ENCODE measurements at places on chromosomes 7 and 10.

- no peak for DNase-seq
Observed at GRCh38 chr10:51733057-51733456, 33.7 kb upstream of the CSTF2T start.

GRCh38 chr7:16795624-16796023 is 9.2 kb downstream of the AGR2 start:
- no peak for DNase-seq

GRCh38 chr7:119271147-119271779 is 1001.7 kb upstream of the KCND2 start:
- DNase-seq = no peak

DNA sequence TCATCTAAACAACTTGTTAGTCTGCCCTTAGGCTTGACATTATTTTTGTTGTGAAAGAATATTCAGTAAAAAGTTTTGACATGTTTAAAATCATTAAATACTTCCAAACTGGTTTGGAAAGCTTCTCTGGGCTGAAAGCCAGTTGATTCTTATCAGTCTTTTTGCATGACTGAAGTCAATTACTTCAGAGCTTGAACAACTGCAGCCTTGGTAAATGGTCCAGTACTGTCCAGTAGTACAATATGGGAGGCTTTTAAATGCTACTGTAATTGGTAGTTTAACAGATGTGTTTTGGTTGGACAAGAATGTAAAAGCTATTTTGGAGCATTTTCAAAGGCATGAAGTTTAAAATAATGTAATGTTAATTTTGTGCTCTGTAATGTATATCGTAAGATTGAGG is 103.4 kb downstream of the SDK1 start:
- DNase-seq = no peak

DNA sequence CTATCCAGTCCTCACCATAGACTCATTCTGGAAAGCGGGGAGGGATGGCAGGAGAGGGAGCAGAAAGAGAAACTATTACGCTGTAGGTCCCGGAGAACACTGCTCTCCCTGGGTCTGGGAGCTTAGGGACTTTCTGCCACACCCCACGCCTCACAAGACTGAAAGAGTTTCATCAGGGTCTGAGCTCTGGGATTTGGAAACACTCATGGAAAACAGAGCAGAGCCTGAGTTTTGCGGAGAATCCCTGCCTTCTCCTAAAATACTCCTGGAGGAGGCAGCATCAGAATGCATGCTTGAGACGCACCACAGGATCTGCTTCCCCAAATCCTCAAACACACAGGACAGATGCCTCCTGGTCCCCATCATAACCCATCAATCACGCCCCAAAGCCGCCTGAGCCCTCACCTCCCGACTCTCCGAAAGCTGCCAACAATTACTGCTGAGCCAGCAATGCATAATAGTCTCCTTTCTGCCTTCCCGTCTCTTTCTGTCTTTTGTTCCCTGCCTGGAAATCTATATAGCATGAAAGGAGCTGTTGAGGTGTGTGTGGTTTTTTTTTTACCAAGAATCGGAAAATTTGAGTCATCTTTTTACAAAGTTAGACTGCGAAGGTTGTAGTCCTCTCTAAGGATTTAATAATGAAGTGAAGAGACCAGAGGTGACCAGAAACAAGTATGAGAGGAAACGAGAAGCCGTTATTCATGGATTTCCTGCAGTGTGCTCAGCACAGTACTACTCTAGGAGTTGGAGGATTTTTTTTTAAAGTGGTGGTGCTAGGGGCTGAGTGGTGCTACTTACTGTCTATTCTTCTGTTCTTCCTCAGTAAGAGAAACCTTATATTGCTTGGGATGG is 37.7 kb downstream of the ASB13 start:
- DNase-seq = no peak

DNA sequence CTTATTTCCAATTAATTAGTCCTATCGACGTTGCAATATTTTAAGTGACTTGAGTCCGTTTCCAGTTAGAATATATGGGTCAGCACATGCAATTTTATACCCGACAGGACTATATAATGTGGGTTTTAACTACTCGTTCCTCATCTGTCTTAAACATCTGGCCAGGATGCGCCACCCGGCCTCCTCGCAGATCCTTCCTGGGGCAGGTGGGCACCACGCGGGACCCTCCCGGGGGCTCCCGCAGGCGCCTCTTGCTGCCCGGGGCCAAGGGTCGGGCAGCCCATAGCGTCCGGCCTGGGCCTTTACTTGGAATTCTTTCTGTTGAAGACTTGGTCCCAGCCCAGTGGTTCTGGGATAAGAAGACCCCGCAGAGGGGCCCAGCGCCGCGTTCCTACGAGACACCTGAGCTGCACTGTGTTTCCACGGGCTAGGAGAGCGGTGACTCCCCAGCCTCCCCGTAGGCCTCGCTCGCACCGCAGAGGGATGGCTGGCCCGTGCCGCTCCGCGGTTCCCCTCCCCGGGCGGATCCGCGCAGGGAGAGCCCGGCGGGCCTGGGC is 10.1 kb upstream of the MNX1 start:
- no peak for DNase-seq

Data from activated CD8-positive, alpha-beta T cell treated with anti-CD3 and anti-CD28 coated beads, Interleukin-2, amount 10 ng/mL, durations not matched to agents 7 days and 5 days (primary cell).